NCI-H526 (cell line): ENCODE measurements at places on chromosomes 7 and 10.

- no peak for DNase-seq
These were observed 14.3 kb downstream of the PRTFDC1 start for GRCh38 chr10:24938076-24938475.

- no peak for DNase-seq
These were observed 248.4 kb downstream of the BMPER start for GRCh38 chr7:34153656-34154270.

DNA sequence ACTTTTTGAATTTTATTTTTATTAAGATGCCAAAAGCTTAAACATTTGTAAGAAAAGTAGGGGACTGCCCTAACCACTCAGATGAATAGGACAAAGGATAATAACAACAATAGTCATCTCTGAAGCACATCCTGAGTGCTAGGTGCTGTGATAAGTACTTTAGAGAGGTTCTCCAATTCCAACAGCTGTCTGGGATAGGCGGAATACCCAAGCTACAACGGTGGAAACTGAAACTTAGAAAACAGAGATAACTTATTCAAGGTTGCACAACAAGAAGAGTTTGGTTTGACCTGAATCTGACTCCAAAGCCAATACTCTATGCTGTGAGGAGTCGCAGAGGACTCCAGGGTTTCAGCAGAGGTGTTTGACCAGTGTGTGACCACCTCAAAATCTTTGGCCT is 2.0 kb downstream of the RTKN2 start:
- DNase-seq = no peak

GRCh38 chr10:124105045-124105444 is 11.6 kb upstream of the CHST15 start:
- no peak for DNase-seq

DNA sequence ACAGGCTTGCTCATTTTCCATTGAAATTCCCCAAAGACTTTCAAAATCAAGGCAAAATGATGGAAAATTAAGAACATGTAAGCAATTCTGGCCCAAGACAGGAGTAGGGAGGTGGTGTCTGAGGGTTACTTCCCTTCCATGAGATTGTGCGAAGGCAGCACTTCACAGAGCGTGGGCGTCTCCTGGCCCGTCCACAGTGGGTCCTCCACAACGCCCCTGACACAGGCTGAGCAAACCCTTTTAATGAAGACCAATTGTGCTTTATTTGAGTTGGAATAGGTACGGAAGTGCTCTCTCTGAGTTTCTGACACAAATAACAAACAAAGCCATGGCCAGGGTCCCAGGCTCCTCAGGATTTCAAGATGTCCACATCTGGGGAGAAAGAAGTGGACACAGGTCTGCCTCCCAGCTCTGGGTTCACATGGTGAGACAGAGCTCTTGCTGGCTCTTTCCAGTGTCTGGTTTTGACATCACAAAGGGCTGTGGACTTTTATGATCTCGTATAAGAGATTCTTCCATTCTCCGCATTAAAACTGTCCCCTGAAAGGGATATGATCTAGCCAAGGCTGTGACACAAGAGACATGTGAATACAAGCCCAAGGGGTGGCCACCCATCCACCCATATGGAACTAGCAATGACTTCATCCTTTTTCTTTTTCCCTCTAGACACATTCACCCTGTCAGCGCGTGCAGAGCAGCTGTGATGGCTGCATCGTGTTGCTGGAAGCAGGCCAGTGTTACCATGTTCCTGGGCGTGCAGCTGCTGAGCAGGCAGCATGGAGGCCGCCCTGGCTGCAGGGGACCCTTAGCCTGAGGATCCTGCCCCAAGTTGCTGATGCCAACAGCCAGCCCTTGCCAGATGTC is 145.6 kb downstream of the ADAM12 start:
- DNase-seq = no peak

DNA sequence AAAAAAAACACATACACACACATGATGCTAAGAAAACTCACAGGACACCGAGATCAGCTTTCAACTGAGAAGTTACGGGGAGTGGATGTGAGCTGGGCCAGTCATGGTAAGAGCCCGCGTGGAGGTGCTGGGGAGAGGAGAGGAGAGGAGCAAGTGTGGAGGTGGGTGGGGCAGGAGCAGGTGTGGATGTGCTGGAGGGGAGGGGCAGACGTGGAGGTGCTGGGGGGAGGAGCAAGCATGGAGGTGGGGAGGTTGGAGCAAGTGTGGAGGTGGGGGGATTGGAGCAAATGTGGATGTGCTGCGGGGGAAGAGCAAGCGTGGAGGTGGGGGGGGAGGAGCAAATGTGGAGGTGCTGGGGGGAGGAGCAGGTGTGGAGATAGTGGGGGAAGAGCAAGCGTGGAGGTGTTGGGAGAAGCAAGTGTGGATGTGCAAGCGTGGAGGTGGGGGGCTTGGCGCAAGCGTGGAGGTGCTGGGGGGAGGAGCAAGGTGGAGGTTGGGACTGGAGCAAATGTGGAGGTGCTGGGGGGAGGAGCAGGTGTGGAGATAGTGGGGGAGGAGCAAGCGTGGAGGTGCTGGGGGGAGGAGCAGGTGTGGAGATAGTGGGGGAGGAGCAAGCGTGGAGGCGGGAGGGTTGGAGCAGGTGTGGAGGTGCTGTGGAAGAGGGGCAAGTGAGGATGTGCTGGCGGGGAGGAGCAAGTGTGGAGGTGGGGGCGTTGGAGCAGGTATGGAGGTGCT is 24.5 kb upstream of the NCAPG2 start:
- no peak for DNase-seq
